ENCODE measurements at places on chromosomes 6 and 20. TPM values are rescaled to one million over a fixed set of nuclear protein-coding genes. Genes with fewer than 3 reads are reported as not detected.

DNA sequence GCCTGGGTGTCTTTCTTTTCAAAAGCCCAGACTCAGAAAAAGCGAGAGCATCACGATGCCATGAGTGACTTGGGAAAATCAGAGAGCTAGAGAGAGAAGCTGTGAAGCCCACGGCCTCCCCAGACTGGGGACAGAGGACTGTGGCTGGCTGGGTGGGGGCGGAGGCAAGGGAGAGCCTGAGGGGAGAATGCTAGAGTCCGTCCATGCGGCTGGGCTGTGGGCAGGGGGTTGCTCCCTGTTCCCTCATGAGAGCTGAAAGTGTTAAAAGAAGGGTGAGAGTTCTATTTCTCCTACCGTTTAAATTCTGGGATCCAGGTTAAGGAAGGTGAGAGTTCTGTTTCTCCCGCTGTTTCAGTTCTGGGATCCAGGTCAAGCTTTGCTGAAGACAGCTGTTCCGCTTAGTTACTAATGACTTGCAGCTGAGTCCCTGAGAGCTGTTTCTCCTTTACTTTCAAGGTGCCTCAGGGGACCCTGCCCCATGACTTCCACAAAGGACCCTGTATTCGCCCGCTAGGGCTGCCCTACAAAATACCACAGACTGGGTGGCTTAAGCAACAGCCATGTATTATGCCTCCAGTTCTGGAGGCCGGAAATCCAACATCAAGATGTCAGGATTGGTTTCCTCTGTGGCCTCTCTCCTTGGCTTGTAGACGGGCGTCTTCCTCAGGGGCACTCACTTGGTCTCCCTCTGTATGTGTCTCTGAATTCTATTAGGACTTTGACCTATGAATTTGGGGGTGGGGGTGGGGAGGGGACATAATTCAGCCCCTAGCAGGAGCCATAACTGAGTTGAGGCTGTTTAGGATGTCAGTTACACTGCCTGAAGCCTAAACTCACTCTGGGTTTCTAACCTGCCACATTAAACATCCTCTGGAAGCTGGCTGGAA is 127.0 kb downstream of the PXDC1 start:
- no peak for DNase-seq

DNA sequence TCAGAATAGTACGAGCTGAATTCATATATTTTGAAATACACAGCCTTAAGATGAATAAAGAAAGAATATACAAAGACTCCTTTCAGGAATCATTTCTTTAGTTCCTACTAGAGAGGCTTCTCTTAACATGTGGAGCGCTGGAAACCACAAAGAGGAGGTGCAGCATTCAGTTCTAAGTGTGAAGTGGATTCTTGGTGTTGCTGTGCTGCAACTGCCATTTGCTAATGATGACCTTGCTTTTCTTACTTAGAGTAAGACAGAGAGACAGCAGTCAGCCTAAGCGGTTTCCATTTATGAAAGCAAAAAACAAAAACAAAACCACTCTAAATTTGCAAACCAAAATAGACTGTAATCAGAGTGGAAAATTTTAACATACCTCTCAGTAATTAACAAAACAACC is 629.0 kb downstream of the EPHA7 start:
- DNase-seq, result no peak

- no peak for DNase-seq
Measured at GRCh38 chr6:88584581-88585275, 378.7 kb downstream of the RNGTT start.

- no peak for DNase-seq
Measured at GRCh38 chr6:112429226-112429625, 82.1 kb downstream of the RFPL4B start.

DNA sequence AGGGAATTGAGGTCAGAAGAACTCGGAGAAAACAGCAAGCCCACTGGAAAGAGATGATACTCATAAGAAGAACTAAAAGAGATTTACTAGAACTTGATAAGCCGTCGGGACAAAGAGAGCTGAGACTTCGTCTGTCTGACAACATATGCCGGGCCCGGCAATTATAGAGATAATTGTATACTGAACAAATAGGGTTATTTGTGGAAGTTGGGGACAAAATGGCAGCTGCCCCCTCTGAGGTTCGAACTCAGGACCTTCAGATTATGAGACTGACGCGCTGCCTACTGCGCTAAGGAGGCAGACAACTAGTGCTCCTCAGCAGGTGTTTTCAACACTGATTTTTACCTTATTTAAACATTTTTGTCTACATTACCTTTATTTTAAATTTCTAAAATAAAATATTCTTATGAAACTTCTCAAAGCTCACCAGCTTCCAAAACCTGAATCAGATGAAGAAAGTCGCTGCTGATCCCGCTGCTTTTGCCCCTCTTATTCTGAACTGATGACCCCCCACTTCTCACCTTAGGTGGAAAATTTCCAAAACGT is 29.3 kb upstream of the TRIM27 start:
- peak; percentile 62 for DNase-seq

The SLC16A10 gene
- total RNA-seq, result 4.1 TPM

DNA sequence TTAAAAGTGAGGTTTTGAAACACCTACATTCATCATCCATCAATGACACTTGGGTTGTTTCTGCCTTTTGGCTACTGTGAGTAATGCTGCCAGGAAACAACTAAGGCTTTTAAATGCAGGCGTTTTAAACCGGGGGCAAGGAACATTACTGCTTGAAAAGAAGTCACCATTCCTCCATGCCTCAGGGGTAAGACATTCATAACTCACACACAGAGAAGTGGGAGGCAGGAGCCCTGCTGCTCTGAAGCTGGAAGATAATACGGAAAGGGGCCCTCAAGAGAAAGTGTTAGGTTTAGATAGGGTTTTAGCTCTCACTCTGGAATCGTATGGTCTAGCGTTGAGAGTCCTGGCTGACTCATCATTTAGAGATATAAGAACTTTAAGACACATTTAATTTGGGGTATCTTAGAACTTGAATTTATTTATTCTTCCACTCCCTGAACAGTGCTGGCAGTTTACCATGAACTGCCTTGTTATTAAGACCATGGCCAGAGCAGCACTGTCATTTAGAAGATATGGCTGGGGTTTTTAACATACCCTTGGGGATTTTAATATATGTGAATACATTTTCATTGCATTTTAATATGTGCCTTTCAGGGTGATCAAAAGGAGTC is 1.8 kb downstream of the TUBB1 start:
- no peak for DNase-seq

- no peak for DNase-seq
Measured at GRCh38 chr6:11486486-11486885, 51.1 kb upstream of the TMEM170B start.

The DDO gene
- total RNA-seq, result not detected

DNA sequence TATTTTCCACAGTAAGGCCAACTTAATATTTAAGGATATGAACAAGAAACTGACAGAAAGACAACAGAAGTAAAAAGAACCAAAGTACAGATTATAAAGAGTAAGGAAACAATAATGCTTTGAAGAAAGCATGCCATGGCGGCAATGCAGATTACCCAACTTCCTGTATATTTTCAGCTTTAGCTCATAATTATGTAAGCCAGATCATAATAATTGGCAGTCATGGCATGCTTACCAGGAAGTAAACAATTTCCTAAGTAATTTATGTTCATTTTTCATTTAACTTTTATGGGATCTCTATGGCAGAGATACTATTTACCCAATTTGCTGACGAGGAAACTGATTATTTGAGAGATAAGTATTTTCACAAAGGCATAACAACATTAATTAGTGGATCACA is 988.7 kb downstream of the HACE1 start:
- no peak for DNase-seq

DNA sequence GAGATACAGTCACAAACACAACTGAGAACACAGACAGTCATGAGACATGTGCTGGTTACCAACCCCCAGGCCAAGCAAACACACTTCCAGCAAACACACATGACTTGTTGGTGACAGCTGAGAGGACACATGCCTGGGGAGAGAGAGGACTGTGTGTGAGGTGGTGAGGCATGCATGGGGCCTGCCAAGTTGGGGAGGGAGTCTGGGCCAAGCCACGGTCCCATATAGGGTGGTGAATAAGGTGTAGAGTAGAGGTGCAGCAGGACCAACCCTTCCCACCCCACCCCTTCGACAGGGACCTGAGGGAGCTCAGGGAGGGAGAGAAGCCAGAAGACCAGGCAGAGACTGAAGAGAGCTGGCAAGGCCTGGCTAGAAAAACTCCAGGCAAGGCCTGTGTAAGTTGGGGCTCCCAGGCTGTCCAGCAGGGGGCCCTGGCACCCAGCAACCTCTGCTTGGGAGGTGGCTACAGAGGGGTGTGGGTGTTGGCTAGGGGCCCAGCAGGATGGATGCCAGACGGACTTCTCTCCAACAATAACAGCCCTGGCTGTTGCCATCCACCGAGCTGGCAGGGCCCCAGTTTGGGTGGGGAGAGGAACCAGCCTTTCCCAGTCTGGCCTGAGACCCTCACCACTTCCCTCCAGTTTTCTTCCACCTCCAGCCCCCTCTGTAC is 2.0 kb upstream of the SLC29A1 start:
- DNase-seq, result peak; percentile 62

The TCP11 gene
- total RNA-seq, result not detected

GRCh38 chr20:36030149-36030548 is 61.8 kb downstream of the CNBD2 start:
- no peak for DNase-seq

The BCAS4 gene
- total RNA-seq, result 12.7 TPM

GRCh38 chr6:54288474-54288873 is 19.8 kb upstream of the TINAG start:
- no peak for DNase-seq

Data from activated T-cell treated with anti-CD3 and anti-CD28 coated beads, Interleukin-2, amount 50 U/mL, for 4 hours (primary cell).